ENCODE measurements at places on chromosomes 11 and 22. TPM values are rescaled to one million over a fixed set of nuclear protein-coding genes. Genes with fewer than 3 reads are reported as not detected.
A peak's percentile ranks its signal among the peaks of the same experiment; 100 is the strongest.

The CARD16 gene
- 3.0 TPM for total RNA-seq

The OR8H3 gene
- not detected for total RNA-seq

The CALCA gene
- not detected for total RNA-seq

The FBLN1 gene
- 389 TPM for total RNA-seq

The LRRN4CL gene
- 27.6 TPM for total RNA-seq

The ANGPTL5 gene
- total RNA-seq = 0.57 TPM

DNA sequence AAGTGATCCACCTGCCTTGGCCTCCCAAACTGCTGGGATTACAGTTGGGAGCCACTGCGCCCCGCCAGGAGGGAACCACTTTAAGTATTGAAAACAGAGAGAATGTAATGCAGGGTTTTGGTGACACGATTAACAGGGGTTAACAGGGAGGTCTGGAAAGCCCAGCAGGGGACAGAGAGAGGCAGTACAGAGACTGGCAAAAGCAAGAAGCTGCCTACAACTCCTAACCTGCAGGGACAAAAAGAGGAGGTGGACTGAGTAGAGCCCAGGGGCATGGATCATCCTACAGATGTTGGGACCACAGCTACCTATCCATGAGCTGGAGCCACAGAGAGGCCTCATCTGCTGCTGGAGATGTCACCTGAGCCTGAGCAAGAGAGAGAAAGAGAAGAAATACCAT lies 1.7 kb upstream of the SPINDOC start:
- no peak for ATAC-seq

DNA sequence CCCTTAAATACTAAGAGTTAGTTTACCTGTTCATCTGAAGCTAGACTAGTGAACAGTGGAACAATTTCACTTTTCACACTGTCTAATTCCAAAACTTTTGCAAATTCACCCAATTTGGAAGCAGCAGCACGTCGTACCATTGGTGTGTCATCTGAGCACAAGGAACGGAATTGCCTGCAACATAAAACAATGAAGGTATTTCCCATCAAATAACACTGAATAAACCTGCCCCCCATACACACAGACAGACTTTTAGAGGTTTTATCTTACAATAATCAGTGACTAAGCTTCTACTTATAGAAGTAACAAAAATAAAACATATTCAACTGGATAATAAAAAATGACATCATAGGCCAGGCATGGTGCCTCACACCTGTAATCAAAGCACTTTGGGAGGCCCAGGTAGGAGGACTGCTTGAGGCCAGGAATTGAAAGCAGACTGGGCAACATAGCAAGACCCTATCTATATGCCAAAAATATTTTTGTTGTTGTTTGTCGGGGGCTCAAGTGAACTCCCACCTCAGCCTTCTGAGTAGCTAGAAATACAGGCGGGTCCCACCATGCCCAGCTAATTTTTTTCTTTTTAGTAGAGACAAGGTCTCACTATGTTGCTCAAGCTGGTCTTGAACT lies 6.3 kb downstream of the PPP2R1B start:
- no peak for ATAC-seq

DNA sequence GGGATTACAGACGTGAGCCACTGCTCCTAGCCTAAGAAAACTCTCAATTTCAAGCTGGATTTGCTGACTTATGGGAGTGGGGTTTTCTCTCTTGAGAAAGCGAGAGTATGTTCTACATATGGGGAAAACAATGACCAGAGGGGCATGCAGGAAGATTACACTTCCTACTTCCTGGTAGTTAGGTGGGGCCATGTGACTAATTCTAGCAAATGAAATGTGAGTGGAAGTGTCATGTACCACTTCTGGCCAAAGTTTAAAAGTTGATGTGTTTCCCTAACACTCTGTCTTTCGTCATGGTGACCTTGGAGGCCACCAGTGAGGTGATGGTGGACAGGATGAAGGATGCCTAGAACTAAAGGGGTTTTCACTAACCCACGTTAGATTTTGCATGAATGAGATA lies 50.5 kb downstream of the PARVG start:
- ATAC-seq = no peak

DNA sequence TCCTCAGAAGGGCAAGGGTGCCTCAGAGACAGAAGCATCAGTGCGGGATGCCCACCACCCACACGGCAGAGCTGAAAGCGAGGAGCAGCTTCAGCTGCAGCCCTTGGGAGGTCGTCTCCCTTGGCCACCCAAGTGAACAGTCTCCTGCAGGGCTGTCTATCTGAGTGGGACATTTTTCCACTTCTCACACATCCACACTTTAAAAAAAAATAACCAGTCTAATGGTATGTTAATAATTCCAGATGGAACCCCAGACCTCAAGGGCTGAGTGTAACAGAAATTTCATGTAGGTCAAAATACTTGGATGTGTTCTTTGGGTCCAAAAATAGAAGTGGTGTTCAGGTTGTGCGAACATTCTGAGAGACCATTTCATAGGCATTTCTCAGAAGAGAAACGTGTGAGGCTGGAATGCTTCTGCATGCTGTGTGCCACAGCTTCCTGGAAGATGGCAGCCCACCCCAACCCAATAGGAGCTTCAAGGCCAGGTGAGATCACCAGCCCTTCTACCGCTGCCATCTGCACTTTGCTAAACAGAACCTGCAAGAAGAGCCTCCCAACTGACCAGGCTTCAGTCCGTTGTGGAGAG lies 623.2 kb downstream of the OPCML start:
- ATAC-seq = no peak

GRCh38 chr22:41998361-41999261 lies at the start of gene WBP2NL:
Gene WBP2NL (plus strand): TSS chr22:41998788. CDS start chr22:41998819, 31 bp downstream.
- peak; percentile 83 for ATAC-seq

GRCh38 chr22:49791682-49792081 lies 36.0 kb downstream of the BRD1 start:
- no peak for ATAC-seq

DNA sequence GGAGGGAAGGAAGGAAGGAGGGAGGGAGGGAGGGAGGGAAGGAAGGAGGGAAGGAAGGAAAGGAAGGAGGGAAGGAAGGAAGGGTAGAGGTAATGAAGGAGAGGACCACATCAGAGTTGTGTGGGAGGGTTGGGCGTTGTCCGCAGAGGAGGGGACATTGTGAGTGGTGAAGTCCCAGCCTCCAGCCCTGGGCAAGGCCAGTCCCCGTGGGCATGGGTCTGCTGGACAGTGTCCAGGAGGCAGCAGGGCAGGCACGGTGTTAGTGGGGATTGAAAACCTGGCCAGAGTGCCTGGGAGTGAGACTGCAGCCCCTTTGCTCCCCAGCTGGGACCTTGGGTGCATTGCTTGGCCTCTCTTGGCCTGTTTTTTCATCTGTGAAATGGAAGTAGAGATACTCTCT lies 1462.3 kb downstream of the BRD1 start:
- no peak for ATAC-seq

DNA sequence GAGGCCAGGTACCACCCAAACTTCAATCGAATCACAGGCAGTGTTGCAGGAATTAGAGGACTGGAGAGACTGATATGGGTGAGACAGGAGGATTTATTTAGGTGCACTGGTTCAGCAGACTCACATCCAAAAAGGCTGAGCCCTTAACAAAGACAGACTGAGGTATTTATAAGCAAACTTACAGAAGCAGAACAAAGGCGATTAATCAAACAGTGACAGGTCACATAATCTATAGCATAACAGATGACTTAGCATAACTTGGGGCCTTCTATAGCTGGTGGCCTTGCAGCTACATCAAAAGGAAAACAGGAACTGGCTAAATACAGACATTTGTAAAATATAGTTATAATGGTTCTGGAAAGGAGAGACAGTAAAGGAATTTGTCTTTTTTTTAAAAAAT lies 2.1 kb downstream of the APOBEC3B start:
- no peak for ATAC-seq

- no peak for ATAC-seq
Measured at GRCh38 chr11:96097844-96098421, 174.0 kb upstream of the MTMR2 start.

DNA sequence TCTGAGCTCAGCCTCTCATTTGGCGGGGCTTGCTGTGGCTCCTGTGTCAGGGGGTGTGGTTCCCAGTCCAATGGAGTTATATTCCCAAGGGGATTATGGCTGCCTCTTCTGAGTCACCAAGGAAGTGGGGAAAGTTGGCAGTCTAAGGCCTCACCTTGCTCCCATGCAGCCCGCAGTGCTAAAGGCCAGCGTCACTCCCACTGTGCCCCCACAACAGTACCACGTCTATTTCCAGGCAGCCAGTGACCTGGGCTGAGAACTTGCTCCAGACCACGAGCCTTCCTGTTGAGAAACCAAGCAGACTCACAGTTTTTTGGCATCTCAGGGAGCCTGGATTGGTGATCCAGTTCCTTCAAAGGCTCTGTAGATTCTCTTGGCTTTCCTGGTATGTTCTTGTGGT lies 45.6 kb downstream of the OR2AT4 start:
- ATAC-seq = no peak

DNA sequence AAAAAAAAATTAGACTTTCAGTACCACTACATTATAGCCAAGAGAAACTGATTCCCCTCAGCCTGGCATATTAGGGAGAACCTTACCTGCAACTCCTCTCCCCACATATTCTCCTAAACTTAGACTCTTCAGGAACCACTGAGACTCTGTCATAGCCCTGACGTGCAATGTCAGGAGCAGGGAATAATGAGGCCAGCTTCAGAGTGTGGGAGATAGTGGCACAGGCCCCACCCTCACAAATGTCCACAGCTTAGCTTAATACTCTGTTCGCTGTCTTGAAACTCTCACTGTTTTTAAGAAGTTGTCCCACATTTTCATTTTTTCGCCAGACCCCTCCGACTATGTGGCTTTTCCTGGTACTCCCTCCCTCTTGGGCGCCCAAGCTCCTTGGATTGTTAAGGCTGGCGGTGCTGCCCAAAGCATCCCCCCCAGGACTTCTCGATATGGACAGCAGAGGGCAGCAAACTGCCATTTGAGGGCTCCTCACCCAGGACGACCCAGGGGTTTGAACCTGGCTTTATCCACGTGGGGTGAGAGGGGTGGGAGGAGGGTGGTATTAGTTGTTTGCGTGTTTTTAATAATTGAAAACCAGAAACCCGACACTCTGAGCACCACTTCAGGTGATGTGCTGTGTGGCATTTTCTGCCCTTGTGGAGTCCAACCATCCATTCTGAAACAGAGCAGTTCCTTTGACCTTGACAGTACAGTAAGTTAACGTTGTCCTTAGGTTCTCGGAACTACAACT lies 45.2 kb upstream of the RASSF10 start:
- ATAC-seq = peak; percentile 75

- no peak for ATAC-seq
Measured at GRCh38 chr11:94328587-94329080, 24.3 kb downstream of the IZUMO1R start.

DNA sequence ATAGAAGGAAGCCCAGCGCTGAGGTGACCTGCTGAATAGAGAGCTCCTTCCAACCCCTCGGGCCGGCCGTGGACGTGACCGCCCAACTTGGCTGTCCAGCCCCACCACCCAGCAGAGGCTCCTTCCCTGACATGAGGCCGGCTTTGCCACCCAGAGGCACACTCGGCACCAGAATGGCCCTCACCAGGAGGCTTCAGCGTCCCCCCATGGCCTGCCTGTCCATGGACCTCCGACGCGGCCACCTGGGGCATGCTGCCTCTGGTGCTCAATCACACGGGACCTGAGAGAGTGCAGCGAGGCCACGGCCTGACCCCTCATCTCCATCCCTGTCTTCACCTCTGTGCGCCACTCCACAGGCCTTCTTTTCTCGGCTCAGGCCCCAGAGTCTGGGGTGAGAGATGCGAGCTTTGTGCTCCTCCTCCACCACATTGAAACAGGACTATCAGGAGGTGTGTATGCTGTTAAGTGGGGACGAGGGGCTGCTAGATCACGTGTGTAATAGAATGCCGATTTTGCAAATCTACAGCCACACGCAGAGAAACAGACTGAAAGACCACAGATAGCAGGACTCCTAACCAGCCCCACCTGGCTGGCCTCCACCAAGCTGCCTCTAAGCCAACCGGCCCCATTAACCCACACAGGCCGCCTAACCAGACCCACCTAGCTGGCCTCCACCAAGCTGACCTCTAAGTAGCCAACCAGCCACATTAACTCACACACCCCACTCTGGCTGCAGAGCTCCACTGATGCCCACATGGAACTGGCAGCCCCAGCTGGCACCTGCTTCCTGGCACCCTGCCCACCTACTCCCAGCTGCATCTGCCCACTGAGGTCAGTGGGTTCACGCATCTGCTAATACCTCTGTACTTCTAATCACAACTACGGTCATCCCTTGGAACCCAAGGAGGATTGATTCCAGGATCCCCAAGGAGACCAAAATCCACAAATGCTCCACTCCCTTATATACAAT lies 20.7 kb downstream of the LINC01488 start:
- no peak for ATAC-seq

GRCh38 chr11:88619656-88620385 lies 282.3 kb upstream of the CTSC start:
- no peak for ATAC-seq

- ATAC-seq = peak; percentile 20
Measured at GRCh38 chr11:128207861-128208321, 379.5 kb downstream of the ETS1 start.

DNA sequence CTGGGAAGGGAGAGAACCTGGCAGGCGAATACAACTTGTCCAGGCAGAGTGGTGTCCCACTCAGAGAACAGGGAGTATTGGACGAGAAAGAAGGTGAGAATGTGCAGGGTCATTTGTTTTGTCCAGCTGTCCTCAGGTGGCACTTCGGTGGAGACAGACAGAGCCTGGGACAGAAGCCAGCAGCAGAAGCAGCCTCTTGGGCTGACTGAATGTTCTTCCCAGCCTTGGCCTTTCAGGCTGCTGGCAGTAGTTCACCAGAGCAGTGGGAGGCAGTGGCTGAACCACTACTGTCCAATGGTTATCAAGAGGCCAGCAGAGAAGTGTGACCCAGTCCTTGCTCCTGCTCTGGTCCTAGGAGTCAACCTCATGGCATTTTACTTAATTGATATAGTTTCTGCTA lies 331.1 kb upstream of the NARS2 start:
- no peak for ATAC-seq

GRCh38 chr11:68120273-68121066 lies 718 bp downstream of the CHKA start:
- peak; percentile 3 for ATAC-seq

- no peak for ATAC-seq
Measured at GRCh38 chr11:115528225-115528624, 24.0 kb upstream of the CADM1 start.

GRCh38 chr11:2762451-2762850 lies 62.7 kb upstream of the KCNQ1OT1 start:
- ATAC-seq = no peak

DNA sequence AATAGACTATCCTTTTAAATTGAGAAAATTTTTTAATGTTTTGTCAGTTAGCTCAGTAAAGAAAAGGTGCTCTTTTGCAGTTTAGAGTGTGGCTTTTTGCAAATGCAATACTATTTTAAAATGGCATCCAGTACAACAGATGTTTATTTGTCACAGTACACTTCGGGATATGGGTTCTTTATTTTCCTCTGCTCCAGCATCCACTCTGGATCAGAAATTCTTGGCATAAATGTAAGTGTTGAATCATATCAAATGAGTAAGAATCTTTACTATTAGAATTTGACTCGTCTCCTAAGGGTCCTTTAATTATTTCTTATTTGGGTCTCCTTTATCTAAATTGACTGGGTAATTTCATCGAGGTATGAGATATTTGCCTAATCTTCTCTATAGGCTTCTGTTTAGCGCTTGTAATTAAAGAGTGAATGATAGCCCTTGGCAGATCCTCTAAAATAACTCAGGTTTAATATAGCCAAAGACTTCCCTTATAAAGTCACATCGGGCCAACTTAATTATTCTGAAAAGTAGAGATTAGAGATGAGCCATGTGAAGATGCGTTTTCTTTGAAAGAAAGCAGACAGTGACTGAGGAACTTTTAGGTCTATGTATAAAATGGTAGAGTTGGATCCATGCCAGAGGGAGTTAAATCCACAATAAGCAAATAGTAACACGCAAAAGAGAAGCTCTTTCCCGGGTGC lies 132.7 kb downstream of the CASP12 start:
- ATAC-seq = no peak
